Adipose tissue (tissue), 3 donors: ENCODE measurements at places on chromosomes 12 and 14. TPM values are rescaled to one million over a fixed set of nuclear protein-coding genes. Genes with fewer than 3 reads are reported as not detected.

Gene ITFG2
- 21.5 TPM for polyA plus RNA-seq

Gene KLHDC1
- polyA plus RNA-seq: 1.2 TPM

Gene RNASE3
- polyA plus RNA-seq: not detected

Gene TPH2
- polyA plus RNA-seq: not detected

Gene ZFHX2
- polyA plus RNA-seq: 0.74 TPM

Gene TAS2R14
- 0.28 TPM for polyA plus RNA-seq

Gene PELI2
- 4.9 TPM for polyA plus RNA-seq

Gene HOXC13
- 0.03 TPM for polyA plus RNA-seq

Gene POU6F1
- 3.1 TPM for polyA plus RNA-seq

Gene BDKRB2
- polyA plus RNA-seq: 9.4 TPM

Gene CMTM5
- 0.43 TPM for polyA plus RNA-seq
